Progenitor cell of endocrine pancreas (in vitro differentiated cells): ENCODE measurements at places on chromosomes 1 and 21.

- DNase-seq = peak; percentile 34
Observed at GRCh38 chr1:109193653-109194590, 19.8 kb upstream of the SARS1 start.

GRCh38 chr1:199081739-199082138, 442.9 kb downstream of the PTPRC start:
- no peak for DNase-seq

- DNase-seq = no peak
Observed at GRCh38 chr1:18288722-18289121, 181.1 kb downstream of the IGSF21 start.

DNA sequence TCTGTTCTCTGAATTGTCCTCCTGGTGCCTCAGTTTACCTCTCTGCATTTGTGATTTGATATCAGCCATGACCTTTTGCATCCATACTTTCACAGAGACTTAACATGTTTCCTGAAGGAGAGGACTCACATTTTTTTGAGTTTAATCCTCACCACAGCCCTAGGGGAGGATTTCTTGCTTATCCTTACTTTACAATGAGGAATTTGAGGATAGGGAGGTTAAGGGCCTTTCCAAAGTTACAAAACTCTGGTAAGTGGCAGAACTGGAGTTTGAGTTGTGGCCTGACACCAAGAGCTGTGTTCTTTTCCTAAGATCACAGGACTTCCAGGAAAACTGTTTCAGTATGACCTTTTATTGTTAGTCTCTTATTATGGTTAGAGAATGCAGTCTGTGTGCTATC, 34.2 kb downstream of the TNFRSF8 start:
- no peak for DNase-seq

DNA sequence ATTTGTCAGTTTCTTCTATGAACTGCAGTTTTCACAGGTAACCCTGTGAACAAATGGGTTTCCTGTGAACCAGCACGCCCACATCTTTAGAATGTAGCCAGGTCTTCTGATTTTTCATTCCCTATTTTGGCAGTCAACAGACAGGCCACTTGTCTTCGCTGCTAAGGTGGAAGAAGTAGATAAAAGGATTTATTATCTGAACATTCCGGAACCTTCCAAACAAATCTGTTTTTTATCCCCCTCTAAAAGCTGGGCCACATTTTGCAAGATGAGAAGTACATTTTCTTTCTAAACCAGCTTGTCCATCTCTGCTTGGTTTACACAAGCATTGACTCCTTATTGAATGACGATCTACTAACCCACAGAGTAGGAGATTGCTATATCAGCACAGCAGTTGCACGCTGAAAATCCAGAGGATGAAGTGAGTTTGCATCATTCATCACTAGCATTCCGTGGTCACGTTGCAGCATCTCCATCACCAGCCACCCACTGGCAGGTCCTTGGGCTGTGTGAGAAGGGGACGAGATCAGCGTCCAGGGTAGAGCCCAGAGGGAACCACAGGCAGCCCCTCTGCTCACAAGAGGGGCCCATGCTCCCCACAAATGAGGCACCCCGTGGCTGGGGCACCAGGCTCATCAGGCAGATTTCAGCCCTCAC, 83.5 kb downstream of the TOMM20 start:
- DNase-seq = no peak

DNA sequence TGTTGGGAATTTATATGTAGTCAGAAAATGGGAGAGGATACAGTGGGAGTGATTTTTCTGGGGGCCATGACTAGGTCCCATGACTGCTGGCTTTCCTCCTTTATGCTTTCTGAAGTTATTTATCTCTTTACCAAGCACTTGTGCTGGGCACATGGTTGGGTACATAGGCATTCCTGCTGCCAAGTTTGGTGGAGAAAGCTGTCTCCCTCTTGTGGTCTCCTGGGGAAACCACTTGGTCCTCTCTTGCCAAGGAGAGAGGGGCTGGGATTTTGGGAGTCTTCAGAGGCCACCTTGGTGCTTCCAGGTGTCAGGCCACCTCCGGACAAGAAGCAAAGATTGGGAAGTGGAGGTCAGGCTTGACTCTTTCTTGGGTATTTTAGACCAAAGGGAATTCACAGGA, 120.2 kb upstream of the KCNE2 start:
- no peak for DNase-seq

GRCh38 chr1:167864392-167865032, 49.4 kb downstream of the ADCY10 start:
- no peak for DNase-seq

DNA sequence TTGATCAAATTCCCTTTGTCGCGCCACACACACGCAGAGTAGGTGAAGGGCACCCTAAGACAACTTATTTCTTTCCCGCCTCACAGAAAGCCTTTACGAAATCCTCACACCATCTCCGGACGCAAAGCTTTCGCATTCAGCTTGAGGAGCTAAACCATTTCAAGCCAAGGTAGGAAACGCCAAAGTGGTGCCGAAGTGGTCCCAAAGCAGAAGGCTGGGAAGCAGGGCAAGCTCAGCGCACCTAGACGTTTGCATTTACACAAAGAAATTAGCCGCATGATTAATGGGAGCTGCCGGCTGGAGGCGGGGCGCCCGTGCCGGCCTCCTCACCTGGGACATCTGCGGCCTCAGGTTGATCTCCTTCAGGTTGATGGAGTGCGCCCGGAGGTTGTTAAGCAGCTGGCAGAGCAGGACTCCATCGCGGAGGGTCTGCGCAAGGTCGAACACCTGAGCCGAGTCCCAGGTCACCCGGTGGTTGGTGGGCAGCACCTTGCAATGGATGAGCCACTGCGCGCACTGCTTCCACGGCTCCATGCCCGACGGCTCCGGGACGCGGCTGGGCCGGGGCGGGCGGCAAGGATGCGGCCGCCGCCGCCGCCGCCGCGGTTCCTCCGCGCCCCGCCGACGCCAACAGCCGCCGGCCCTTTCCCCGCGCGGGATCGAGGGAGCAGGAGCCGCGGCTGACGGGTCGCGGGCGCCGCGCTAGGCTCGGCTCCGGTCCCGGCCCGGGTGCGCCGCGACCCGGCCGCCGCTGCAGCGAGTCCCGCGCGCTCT, 457 bp downstream of the VAV3 start:
- DNase-seq = peak; percentile 33

GRCh38 chr1:56780128-56780750, 39.0 kb downstream of the FYB2 start:
- no peak for DNase-seq

DNA sequence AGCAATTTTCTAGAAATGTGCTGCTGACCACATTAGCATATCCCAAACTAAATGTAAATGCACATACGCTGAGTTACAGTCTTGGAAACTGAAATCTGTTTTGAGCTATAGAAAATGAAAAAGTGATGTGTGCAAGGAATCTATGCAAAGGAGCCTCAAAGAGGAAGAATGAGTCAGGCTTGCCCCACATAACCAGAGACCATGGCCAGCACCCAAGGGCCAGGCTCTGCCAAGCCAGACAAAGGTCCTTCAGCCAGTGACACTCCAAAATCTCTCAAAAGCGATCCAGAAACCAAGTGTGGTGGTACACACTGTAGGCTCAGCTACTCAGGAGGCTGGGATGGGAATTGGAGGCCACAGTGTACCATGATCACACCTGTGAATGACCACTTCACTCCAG, 195.2 kb downstream of the TOMM20 start:
- DNase-seq = no peak

DNA sequence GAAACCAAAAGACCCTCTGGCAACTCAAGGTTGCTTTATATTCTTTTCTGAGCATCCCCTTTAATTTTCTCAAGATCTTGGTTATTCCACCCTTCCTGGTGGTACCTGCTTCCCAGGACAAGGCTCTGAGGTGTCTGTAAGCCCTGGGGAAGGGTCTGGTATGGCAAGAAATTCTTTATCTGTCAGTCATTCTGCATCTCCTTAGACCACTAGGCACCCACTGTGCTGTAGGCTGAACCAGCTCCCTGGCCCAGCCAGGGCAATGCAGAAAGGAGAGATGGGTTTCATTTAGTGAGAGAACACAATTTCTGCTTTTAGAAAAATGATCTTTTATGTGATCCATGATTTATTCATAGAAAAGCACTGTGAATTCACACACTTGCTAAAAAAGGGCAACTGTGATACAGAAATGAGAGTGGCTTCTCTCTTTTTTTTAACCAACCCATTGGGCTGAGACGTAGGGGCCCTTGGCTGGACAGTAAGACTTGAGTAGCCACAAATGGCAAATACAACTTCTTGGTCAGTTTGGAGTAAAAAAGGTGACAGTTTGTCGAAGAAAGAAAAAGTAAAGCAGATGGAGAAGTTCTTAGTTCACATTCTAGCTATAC, 4.1 kb downstream of the UROD start:
- DNase-seq = no peak

GRCh38 chr1:218787826-218788225, 385.9 kb upstream of the LYPLAL1 start:
- DNase-seq = no peak

- no peak for DNase-seq
Observed at GRCh38 chr1:239254999-239255398, 131.4 kb upstream of the CHRM3 start.

DNA sequence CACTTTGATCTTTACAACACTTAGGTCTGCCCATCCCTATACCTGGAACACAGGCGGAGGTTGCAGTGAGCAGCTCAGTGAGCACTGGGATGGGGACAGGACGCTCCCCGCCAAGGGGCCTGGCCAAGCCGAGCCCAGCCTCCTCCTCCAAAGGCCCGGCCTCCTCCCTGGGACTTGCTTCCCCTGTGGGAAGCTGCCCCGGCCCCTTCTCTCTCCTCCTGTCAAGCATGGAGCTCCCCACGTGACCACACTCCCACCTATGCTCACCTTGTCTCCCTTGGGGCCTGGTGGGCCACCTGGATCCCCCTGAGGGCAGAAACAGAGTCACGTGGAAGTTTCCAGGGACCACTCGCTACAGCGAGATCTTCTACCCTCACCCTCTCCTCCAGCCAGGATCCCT, 12.9 kb downstream of the COL16A1 start:
- no peak for DNase-seq

- no peak for DNase-seq
Observed at GRCh38 chr1:76335882-76336281, 261.3 kb downstream of the ST6GALNAC3 start.

- DNase-seq = no peak
Observed at GRCh38 chr1:247548092-247548491, 842 bp upstream of the GCSAML start.

DNA sequence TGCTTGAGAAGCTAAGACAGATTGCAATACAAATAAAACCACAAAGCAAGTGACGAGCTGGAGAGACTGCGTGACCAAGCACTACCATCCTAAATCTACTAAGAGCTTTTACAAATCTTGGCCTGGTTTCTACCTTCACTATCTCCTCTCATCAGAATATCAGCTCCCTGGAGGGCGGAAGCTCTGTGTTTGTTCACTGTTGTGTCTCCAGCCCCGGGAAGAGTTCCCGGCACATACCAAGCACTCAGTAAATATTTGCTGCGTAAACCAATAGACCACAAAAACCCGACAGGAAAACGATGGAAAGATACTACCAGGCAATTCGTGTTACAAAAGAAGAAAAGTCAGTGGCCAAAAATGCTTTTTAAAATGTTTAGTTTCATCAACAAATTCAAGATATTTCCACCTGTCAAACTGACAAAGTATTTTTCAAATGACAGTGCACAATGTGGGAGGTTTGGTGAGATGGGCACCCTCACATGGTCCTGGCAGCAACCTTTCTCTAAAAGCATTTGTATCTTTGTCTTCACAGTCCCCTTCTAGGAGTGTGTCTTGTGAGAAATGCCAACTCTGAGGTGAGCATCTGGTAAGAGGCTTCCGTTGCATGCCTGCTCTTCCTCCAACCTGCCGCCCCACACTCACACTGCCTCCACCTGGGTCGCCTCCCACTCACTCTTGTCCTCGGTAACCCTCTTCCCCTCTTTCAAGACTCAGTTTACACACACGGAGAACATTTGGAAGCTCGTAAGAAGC, 34.7 kb downstream of the SLC1A7 start:
- DNase-seq = no peak

DNA sequence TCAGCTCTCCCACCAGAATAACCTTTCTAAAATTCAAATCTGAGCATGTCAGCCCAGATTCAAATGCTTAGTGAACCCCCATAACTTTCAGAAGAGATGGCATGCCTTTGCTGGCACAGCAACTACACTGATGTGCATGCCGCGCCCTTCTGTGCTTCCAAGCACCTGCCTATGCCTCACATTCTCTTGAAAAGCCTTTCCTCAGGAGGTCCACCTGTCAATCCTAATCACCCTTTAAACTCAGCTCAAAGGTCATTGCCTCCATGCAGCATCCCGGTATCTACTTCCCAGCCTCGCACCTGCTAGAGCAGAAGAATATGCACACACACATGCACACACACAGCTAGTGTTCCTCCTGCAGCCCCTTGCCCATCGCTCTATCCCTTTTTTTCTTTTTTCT, 5.2 kb upstream of the S100A2 start:
- no peak for DNase-seq

- no peak for DNase-seq
Observed at GRCh38 chr1:184296466-184297243, 90.2 kb upstream of the C1orf21 start.

DNA sequence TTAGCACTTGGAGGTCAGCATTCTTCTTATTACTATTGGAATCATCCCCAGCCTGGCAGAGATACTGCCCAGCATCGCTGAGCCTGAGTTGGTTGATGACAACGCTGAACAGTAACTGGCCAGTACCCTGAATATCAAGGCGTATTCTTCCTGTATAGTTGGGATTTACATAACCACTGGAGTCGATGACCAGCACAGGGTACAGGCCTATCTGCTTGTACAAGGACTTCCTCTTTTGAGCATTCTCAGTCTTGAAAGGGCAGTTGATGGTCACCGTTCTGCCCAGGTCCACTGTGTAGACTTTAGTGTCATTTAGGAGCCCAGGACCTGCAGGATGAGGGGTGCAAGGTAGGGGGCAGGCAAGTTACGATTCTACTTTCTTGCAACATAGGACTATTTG, 8.8 kb downstream of the PIGR start:
- DNase-seq = no peak

GRCh38 chr1:241542199-241542907, 10.2 kb downstream of the KMO start:
- DNase-seq = no peak

DNA sequence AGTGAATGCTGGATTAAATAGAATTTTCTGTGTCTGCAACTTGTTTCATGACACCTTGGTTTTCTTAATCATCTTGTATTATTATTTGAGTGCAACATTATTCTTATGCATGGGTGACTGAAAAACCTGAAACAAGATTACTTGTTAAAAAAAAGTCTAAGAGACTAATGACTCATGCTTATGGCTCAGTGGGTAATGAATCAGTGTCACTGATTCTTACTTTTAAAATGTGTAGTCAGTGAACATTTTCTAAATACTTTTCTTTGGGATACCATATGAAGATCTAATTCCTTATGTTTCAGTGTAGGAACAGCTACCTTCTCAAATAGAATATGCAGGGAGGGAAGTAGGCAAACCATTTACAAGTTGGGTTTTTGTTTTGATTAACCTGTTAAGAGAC, 65.5 kb downstream of the PRKAA2 start:
- no peak for DNase-seq

DNA sequence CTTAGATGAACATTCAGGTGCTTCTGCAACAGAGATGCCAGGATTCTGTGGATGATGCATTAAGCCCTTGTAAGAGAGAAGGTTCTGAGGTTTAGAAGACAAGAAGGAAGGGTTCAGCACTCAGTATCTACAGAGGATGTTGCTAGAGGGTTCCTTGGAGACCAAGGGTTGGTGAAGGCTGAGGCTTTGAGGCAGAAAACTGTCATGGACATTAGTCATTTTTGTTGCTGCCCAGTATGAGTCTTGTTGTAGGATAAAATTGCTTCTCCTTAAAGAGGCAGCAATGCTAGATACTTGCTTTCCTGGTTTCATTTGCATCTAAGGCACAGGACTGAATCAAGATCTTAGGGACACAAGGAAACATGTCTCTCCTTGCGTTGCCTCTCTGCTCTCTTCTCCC, 319.4 kb upstream of the NFIA start:
- no peak for DNase-seq
